ENCODE measurements at places on chromosomes 5 and 9. TPM values are rescaled to one million over a fixed set of nuclear protein-coding genes. Genes with fewer than 3 reads are reported as not detected.

CBY3 gene
- not detected for total RNA-seq

- no peaks in the 10 kb centered on the region for H3K36me3 ChIP-seq
- H3K27me3 ChIP-seq: no peaks in the 10 kb centered on the region
- H3K27ac ChIP-seq: no peak overlapping the region
These were observed 13.3 kb upstream of the BASP1 start for GRCh38 chr5:17204133-17204489.

GRCh38 chr9:27425827-27426510, 98.1 kb upstream of the IFNK start:
- H3K4me3 ChIP-seq: no peak overlapping the region
- no peaks in the 10 kb centered on the region for H3K36me3 ChIP-seq
- peaks cover 45% of the 10 kb centered on the region for H3K4me1 ChIP-seq
- no peak overlapping the region for H3K27ac ChIP-seq

GRCh38 chr5:97840643-97841042, 657.6 kb upstream of the RIOK2 start:
- no peak overlapping the region for H3K4me3 ChIP-seq
- H3K36me3 ChIP-seq: no peaks in the 10 kb centered on the region
- H3K27me3 ChIP-seq: no peaks in the 10 kb centered on the region
- DNase-seq: no peak

SAXO1 gene
- not detected for total RNA-seq
